ENCODE measurements at places on chromosomes 7 and 10.

DNA sequence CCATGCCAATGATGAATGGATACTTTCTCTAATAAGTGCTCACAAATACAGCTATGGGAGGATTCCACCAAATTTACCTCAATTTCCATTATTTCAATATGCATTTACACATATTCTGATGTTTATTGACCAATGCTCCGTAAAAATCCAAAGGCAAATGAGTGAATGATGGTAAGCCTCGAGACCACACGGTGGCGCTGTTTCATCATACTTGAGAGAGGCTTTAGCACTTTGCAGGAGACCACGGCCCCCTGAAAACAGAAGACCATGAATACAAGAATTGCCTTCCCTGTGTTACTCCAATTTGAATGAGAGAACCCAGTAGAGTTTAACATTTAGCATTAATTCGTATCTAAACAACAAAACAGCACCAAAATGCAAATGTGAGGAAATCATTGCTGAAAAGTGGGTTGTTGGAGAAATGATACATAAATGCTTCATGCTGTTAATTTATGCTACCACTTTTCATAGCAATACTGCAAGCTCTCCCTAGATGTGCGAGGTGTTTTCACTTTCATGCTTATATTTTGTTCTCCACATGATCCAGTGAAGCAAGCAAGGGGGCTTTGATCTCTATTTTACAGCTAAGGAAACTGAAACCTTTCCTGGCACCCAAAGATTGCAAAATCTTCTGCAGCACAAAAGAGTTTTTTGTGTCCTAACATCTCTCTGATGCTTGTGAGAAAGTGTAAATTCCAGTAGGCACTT, 35.4 kb downstream of the TRIL start:
- no peak for DNase-seq

DNA sequence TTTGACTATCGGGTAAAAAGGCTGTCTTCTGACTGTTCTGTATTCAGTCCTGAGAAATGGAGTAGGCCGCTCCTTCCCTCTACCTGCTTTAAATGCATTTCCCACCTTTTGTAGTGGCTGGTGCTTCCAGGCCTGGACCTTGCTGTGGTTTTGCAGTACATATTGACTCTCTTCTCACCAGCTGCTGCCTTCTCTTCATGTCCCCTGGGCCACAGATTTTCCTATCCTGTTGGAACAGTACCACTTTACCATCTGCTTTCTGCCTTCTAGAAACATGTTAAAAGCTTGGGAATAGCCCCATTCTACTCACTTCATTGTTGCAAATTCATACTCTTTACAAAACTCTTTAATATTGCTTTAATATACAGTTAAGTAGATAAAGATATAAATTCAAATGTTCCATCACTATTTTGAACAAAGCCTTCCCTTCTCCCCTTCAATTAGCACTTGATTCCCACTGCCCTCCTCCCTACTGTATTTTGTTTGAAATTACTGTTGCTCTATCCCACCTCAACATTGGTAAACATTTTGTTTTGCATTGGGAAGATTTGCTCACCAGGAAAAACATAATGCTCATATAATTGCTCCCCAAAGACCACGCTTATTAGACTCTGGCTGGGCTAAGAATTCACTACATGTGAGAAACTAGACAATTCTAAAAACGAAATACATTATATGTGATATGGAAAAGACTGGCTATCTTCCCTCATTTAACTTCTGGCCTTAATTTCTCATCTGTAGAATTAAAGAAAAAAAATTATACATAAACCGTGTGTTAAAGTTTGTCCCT, 17.3 kb upstream of the SEMA3C start:
- no peak for DNase-seq

DNA sequence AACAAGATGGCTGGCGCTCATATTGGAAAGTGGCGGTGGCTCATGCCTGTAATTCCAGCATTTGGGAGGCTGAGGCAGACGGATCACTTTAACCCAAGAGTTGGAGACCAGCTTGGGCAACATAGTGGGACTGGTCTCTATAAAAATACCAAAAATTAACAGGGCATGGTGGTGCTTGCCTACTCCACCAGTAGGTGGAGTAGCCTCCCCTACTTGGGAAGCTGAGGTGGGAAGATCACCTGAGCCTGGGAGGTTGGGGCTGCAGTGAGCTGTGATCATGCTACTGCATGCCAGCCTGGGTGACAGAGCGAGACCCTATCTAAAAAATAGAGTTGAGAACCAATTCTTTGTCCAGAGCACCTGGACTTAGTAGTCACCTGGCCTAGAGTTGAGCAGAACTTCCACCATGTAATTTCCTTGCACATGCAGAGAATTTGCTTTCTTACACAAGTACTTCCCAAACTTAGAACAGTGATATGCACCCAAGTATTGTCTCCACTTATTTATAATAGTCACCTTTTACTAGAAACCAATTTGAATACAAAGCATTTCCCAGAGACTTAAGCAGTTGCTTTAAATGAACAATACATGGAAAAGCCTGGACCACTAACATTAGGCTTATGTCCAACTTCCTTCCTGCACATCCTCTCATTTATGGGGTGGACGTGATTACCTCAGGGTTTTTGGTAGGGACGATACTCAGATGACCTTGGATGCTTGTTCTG, 15.9 kb downstream of the LAMB4 start:
- DNase-seq, result no peak

DNA sequence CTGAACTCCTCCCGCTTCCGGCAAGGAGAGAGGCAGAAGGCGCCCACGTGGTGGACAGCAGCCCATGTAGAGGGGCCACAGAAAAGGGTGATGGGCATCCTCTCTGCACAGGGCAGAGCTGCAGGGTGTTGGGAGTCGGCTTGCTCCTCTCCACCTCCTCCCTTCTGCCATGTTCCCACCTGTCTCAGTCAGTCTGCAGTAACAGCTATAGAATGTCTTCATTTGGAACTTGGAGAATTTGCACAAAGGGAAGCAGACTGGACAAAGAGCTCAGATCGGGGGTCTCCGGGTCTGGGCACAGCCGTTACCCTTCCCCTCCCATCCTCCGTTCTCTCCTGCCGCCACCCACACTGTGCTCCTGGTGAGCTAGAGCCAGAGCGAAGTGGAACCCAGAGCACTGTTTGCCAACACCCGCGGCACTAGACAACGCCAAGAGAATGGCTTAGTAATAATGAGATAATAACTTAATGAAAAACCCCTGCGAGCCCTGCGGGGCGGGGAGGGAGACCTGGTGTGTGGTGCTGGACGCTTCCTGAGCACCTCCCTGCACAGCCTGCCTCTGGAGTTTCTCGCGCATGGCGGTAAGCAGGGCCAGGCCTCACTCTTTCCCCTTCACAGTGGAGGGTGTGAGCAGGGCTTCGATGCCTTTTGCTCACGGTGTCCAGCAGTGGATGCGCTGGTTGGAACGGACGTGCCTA, 254.7 kb downstream of the PAXIP1 start:
- no peak for DNase-seq

DNA sequence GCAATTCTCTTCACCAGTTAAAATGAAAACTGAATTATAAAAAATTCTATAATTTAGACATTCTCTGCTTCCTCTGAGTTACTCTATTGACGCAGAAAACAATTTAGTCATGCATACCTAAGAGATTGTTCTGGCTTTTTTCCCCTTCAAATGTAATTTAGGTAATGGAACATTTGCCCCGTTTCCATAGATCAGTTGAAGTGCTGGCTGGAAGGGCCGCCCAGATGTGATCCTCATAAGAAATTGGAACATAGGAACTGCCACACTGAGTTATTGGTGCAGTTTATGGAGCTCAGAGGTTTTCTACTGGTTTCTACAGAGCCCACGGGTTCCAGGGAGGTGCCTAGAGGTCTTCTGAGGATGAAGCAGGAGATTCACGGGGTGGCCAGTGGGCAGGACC, 581.7 kb downstream of the SDK1 start:
- DNase-seq, result no peak

DNA sequence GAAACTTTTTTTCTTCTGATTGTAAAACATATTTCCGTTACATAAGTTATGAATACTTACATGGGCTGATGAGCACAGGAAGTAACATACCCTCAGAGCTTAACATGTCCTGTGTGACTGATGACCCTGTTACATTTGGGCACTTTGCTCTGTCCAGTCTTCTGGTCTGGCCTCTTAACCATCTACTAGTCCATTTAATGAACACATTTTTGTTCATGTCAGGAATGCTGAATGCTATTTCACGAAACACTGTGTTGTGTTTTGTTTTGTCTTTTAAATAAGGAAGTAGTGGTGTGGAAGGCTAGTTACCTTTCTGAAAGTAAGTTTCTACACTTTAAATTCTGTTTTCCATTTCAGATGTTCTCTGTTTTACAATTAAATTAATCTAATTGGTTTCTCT, 77.7 kb downstream of the RBM33 start:
- DNase-seq, result no peak

DNA sequence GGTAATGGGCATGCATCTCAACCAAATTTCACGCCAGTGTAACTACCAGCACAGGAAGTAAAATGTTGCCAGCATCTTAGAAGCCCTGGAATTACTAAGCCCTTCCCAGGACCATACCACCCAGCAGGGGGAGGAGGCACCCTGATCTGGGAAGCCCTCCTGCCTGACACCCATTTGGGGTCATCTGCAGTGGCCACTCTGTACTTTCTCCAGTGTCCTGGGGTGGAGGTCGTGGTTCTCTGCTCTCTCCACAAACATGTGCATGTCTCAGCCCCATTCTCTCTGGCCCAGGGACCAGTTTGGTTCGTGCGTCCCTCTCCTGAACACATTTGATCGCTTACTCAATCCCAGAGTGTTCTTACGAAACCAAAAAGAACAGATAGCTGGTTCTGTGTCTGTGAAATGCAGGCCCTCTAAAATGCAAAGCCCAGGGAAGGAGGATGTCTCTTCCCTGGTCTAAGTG, 9.4 kb upstream of the LRRC27 start:
- peak; percentile 65 for DNase-seq

DNA sequence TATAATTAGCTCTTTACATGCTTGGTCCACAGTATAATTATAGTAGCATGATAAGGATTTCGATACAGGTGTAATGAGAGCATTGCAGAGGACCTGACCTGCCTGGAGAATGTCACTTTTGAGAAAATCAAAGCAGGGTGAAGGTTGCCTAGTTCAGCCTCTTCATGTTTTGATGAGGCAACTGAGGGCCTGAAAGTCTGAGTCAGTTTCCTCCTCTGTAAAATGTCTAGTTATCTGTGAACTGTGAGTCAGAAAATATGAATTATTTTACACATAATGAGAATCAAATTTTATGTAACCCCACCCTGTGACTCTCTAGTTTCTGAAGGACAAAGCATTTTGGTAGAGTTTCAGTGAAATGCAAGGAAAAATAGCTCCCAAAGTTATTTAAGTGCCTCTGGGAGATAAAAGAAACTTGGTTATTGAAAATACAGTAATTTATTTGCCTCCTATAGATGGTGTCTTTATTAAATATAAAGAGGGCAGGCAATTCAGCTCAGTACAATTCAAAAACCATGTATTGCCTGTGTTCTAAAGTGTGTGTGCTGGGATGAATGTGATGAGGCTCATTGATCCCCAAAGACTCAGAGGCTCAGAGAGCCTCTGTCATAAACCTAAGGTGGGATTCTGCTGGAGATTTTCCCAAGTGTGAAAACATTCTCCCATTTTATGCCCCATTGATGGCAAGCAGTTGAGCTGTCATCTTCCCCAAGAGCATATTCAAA, 37.3 kb upstream of the SAMD9L start:
- no peak for DNase-seq

DNA sequence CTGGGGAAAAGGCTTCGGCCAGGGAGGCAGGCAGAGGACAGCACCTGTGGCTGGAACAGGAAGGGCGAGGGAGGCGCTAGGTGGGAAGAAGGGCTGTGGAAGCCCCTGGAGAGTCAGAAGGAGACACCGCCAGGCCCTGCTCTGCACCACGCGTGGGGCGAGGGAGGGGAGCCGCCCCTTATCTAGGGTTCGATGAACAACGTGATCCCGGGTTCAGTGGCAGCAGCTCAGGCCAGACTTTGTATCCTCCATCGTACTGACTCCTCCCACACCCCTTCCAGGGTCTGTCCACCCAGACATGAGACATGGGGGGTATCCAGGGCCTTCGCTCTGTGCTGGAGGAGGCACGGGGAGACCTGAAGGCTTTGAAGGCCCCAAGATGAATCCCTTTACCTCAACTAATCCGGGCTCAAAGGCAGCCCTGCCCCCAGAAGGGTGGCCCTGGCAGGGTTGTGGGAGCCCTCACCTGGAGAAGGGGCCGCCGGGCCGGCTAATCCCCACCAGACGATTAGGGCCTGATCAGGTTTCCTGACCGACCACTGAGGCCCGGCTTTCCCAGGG, 110.8 kb downstream of the PDGFA start:
- no peak for DNase-seq

GRCh38 chr7:70426249-70426880, 705.6 kb upstream of the GALNT17 start:
- DNase-seq, result no peak

- no peak for DNase-seq
Observed at GRCh38 chr10:104033966-104034365, 51.7 kb downstream of the COL17A1 start.

- DNase-seq, result peak; percentile 69
Observed at GRCh38 chr10:73358331-73359279, at the start of gene CFAP70. Gene CFAP70 (minus strand): TSS chr10:73358864. CDS start chr10:73354796, 4,068 bp downstream.

- no peak for DNase-seq
Observed at GRCh38 chr10:104577163-104577562, 63.9 kb upstream of the SORCS3 start.

DNA sequence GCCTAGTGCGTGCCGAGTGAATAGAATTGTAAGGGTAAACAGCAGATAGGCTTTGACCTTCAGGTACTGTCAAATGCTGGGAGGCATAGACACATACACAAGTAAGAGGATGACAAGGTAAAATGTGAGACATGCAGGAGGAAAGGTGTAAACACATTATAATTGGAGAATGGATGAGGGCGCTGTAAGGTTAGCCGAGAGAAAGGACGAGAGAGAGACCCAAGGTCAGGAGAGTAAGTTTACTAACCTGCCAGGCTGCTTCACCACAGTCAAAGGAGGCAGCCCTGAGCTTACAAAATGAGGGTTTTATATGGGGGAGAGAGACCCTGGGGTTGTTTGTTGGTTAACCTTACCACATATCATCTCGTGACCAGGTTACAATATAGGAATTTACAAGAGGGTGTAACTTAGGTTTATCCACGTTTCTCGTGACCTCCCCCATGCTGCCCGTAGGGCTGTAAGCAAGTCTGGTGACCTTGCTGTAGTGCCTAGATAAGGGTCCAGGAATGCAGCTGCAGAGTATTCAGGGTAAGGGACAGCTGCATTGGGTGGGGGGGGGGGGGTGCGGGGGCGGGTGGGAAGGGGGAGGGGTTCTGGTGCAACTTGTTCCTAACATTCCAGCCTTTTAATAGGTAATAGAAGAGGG, 17.9 kb downstream of the SCIN start:
- no peak for DNase-seq

DNA sequence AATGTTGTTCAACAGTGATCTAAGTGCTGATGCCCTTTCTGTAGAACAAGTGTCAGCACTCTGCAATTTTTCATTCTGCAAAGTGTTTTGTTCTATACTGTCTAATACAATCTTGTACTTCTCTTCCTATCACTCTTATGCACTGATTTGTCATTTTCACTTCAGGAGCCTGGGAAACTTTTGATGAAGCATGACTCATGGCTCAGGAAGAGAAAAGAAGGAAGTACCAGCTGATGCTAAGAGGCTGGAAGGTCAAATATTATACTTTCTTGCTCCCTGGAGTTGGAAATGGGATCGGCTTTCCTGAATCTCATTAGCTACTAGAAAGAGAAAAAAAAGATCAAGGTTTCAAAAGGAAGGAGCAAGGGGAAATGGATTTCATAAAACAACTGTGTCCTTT, 45.8 kb downstream of the DGKI start:
- DNase-seq, result peak; percentile 14

All from GM04503 (cell line).